ENCODE measurements at places on chromosomes 2 and 18.

- no peak for DNase-seq
Measured at GRCh38 chr2:6353669-6354068, 512.0 kb downstream of the CMPK2 start.

DNA sequence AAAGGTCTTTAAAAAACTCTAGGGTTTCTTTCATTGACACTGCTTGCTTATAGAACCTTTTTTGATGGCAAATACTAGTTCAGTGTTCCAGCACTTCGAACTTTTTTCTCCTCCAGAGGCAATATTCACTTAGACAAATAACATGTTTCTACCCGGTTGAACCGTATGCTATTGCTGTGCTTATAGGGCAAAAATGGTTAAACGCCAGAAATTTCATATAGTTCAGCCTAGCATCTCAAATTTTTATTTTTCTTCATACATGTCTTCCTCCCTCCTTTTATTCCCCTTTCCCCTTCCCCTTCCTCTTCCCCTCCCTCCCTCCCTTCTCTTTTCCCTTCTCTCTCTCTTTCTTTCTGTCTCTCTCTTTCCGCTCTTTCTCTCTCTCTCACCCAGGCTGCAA is 96.9 kb upstream of the FSHR start:
- DNase-seq, result no peak

GRCh38 chr2:96505231-96505889 is at the start of gene NEURL3:
Gene NEURL3 (minus strand): TSS chr2:96505357. CDS start chr2:96505286, 71 bp downstream.
- DNase-seq, result peak; percentile 60

DNA sequence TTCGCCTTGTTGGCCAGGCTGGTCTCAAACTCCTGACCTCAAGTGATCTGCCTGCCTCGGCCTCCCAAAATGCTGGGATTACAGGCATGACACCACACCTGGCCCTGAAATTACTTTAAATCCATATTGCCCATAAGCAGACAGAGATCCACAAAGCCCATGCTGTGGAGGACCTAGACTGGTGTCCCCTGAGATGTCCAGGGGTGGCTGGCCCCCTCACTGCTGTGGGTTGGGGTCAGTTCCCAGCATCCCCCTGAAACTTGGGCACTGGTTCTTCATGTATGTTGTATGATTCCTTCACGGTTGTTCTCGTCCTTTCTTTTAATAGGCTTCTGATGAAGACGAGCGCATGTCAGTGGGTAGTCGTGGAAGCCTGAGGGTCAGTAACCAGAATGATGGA is 78.1 kb upstream of the RBM44 start:
- DNase-seq, result no peak

Data from EH (cell line).